Stimulated activated CD4-positive, alpha-beta T cell treated with anti-CD3 and anti-CD28 coated beads, Interleukin-4, amount 100 ng/mL, for 48 hours (primary cell): ENCODE measurements at places on chromosomes 3 and 15.

- no peak for DNase-seq
Observed at GRCh38 chr15:71290881-71291635, 175.8 kb downstream of the THSD4 start.

GRCh38 chr3:45724911-45725310, 35.7 kb downstream of the SACM1L start:
- no peak for DNase-seq

GRCh38 chr3:36380221-36381031, at the start of gene STAC:
Gene STAC (plus strand): TSS chr3:36380504. CDS start chr3:36380644, 140 bp downstream.
- no peak for DNase-seq

- no peak for DNase-seq
Observed at GRCh38 chr15:65377105-65377975, 462 bp downstream of the IGDCC3 start.

- no peak for DNase-seq
Observed at GRCh38 chr15:60639502-60639901, 160.6 kb upstream of the ICE2 start.

DNA sequence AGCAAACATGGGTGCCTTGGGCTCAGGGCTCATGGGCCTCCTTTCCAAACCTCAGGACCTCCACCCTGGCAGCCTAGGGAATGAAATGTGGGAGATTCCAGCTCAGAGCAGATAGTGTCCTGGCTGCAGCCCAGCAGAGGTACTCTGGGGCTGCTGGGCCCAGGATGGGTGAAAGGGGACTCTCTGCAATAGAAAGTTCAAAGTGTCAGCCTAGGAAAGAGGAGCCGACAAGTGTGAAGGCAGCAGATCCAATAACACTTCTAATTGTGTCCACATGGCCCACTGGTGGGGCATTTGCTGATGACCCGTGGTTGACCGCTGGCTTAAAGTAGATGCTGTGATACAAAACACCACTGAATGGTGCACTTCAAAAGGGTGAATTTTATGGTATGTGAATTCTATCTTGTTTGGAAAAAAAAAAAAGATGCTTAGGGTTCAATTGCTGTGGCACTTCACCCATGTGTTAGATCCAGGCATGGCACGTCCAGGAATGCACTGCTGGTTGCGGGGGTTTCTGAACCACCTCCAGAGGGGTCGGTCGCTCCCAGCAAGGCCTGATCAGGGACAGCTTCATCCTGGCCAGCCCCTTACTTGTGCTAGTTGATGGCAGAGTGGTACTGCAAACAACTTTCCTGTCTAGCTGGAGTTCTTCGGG, 20.9 kb downstream of the AMOTL2 start:
- no peak for DNase-seq

GRCh38 chr3:131360191-131360755, 21.3 kb upstream of the NUDT16 start:
- no peak for DNase-seq

- DNase-seq: no peak
Observed at GRCh38 chr3:156431334-156432124, 123.4 kb downstream of the SSR3 start.

DNA sequence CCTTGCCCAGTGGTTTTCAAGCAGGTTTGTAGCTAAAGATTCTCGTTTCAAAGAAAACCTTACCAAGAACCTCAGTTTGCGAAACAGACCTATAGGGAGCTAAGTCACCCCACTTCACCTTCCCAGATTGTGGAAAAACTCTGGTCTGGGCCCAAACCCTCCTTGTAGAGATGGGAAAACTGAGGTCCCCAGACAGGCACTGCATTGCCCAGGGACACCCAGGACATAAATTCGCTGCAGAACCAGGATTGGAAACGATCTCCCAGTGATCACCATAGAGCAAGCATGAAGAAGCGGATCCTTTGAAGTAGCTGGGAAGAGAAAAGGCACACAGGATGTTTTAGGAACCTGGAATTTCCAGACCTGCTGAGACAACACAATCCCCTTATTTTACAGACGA, 85.6 kb upstream of the PIAS1 start:
- DNase-seq: no peak

DNA sequence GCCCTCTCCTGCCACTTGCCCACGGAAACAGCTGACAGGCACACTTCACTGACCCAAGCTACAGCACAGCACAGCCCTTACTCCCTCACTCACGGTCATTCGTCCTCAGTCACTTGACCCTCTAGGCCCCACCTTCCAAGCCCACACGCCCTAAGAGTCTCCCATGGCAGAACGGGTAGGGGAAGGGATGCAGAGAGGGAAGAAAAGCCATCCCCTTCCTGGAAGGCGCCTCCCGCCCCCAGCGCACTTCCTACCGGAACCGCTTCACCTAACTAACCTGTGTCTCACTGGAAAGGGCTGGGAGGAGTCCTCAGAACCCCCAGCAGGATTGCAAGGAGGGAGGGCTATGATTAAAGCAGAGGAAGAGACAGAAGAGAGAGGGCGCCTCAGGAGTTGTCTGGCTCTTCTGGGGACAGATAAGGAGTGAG, 22.9 kb downstream of the EPHB3 start:
- no peak for DNase-seq

DNA sequence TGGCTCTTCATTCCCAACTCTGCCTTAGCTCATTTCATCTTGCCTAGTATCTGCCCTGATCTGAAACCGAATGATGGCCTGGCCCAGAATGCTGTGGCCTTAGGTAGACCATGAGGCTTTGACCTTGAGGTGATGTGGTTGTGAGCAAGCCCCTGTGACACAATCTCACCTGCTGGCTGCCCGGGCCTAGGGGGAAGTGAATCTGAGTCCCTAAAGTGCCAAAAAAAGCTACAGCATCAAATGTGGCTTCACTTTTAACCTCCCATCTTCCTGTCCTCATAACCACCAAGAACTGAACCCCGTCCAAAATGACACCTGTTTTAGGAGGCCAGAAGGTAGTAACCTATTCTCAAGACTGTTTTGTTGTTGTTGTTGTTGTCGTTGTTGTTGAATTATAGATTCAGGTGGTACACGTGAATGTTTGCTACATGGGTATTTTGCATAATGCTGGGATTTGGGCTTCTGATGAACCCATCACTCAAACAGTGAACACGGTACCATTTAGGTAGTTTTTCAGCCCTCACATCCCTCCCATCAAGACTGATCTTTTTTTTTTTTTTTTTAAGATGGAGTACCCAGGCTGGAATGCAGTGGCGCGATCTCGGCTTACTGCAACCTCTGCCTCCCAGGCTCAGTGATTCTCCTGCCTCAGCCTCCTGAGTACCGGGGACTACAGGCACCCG, 54.6 kb downstream of the MCCC1 start:
- DNase-seq: no peak

DNA sequence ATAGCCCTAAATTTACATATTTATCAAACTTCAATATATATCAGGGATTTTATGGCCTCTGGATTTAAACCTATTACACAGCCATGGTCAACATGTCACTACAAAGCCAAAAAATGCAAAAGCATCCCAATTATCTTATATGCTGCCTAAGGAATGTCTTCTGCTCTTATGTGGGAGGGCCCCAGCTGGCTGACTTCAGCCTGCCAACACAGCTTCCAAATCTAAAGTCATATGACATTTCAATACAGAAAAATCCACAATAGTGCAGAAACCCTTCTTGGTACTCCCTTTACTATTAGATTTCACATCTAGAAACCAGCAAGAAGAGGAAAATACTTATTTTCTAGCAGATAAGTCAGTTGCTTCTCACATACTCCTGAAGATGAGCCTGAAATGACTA, 6.4 kb downstream of the PFN2 start:
- DNase-seq: no peak

- no peak for DNase-seq
Observed at GRCh38 chr3:139302084-139302800, 41.6 kb upstream of the MRPS22 start.

DNA sequence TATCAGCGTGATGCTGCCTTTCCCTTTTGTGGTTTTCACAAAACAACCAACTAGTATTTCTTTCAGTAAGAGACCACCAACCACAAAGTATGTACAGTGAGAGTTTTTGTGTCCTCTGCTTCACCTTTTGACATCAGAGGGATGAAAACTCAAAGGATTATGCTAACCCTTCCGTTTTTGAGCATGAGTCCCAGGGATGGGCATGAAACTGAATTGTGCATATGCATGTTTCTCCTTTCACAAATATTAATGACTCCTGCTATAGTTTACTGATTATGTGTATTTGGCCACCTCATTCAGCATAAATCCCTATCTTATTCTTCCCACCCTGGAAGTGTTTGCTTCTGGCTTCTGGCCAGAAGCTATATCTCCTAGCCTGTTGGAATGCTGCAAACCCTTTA, 59.2 kb downstream of the RSRC1 start:
- no peak for DNase-seq

DNA sequence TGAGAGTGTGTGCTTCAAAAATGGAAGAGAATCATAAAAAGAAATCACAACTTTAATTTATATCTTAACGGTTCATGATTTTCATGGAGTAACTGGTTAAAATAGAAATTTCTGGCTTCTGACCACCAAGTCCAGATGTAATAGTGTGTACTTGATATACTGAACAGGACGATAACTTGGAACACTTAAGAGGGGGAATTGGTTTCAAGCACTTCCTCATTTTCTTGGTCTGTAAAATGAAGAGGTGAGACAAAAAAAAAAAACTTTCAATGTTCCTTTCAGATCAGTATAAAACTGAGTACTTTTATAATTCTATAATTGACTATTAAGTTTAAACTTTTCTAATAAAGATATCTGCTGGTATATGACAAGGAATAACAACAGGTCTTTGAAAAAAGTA, 64.0 kb upstream of the TRA2B start:
- DNase-seq: no peak
